ENCODE measurements at places on chromosomes 7 and 10.

GRCh38 chr7:110442381-110442837 is 648.5 kb upstream of the LRRN3 start:
- DNase-seq, result no peak

DNA sequence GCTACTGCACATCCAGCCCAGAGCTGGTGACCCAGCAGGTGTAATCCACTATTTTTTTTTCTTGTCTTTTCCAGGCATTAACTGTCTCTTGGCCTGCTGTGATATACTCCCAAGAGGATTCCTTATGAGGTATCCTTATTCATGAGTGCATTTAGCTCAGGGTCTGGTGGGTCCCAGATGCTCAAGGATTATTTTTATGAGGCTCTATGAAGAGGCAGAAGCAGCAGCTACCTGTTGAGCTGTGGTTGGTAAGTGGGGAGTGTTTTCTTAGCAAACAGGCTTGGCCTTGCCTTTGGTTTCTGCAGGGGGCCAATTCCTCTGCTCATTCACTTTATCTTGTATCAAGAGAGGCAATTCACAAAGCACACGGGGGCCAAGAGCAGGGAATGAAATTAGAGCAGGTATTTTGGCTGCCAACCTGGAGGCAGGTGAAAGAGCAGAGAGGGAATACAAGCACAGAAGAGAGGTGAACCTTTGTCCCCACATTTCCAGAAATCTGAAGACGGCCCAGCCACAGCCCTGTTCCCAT is 221.6 kb downstream of the TMEM178B start:
- no peak for DNase-seq

GRCh38 chr10:14822879-14823755 is 14.7 kb downstream of the CDNF start:
- DNase-seq, result no peak

GRCh38 chr7:94620703-94621118 is 35.2 kb downstream of the SGCE start:
- no peak for DNase-seq

- DNase-seq, result no peak
These were observed 84.9 kb downstream of the CHRM2 start for GRCh38 chr7:136953386-136953785.

GRCh38 chr7:130387306-130387627 is 7.0 kb downstream of the CPA1 start:
- DNase-seq, result no peak

GRCh38 chr10:114545819-114546218 is 112.3 kb downstream of the ABLIM1 start:
- no peak for DNase-seq

GRCh38 chr10:61933859-61934555 is 32.5 kb downstream of the ARID5B start:
- no peak for DNase-seq

- no peak for DNase-seq
These were observed 43.2 kb downstream of the HHEX start for GRCh38 chr10:92732958-92733357.

DNA sequence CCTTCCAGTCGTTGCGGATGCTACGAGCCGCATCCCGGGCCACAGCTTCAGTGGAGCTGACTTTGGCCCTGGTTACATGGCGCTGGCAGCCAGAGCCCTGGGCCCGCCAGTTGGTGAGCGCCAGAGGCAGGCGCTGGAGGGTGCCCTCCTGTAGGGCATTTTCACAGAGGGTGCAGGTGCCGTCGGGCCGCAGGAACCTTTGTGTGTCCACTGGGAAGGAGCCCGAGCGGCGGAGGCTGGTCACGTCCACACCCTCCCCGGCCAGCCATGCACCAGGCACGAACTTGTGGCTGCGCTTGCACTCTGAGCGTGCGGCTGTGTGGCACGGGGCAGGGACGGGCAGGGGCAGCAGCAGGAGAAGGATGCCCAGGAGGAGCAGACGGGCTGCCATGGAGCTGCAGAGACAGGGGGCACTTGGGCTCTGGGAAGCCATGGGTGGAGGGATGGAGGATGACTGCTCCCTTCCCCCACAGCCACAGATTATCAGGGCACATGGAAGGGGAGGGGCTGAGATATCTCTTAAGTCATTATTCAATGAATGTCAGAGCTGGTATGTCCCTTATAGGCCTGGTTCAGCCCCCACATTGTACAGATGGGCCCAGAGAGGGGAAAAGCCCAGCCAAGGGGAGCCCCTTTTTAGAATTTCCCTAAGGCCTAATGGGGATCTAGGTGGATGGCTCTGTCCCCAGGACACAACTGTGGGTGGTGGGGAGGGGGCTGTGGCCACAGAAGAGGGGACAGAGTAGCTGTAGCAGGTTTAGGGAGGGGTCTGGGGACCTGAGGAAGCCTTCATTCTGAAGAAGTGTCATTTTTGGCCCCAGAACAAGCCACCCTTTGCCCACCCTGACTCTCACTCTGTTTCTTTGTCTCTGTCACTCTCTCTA is 1.8 kb downstream of the PRF1 start:
- DNase-seq, result no peak

DNA sequence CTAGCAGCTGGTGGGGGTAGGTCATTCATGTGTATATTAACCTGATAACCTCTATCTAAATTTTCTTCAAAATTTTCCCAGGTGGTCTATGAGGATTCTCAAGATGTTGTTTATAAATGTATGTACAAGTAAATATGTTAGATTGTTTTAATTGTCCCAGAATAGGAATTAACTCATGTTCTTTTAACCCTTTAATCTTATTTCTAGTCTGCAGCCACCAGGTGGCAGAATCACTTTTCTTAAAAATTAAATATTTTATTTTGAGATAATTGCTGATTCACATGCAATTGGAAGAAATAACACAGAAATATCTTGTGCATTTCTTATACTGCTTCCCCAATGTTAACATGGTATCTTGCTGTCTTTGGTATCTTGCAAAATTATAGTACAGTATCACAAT is 589.5 kb downstream of the ARL4A start:
- no peak for DNase-seq

- no peak for DNase-seq
These were observed 187.8 kb downstream of the FAM107B start for GRCh38 chr10:14586901-14587300.

DNA sequence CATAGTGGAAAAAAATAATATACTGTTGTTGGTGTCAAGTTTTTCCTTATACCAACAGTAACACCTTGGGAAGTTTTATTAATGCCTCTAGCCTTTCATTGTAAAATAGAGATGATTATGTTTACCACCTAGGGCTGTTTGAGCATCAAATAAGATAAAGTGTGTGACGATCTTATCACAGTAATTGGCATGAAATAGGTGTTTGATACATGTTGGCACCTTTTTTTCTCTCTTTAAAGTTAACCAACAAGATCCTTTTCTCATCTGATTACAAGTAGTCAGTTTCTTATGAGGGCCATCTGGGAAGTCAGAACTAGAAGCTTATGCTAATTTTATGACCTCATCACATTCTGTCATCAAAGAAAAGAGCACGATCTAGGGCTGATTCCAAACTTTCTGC is 669.5 kb downstream of the CCSER2 start:
- DNase-seq, result no peak

DNA sequence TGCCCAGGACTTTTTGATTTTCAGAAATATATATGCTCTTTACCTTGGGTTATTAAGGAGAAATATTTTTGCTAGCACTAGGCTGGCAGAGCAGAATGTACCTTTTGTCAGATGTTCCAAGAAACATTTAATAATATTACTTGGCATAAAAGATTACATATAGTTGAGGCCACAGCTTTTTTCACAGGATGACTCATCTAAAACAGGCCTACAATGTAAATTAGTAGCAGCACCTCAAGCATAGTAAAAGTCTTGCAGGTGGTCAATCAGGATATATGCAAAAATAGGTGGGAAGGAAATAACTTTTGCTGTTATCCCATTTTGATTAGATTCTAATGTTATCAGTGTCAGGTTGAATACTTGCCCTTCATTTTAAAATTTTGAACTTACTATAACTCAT is 14.9 kb upstream of the ITGB1 start:
- no peak for DNase-seq

DNA sequence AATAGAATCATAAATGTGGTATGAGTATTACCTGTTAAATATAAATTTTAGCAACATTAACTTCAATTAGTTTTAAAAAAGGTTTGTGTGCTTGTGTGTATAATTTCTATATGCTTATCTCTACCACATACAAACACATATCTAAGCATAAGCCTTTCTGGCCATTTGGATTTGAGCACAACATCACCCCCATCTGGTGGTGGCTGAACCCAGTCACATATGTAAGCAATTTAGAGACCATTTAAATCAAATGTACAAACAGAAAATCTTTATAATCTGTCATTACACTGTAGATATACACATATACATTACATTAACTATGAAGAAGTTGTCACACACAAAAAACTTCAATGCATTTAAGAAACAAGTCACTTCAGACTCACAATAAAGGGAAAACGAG is 31.7 kb downstream of the GPR22 start:
- DNase-seq, result no peak

GRCh38 chr10:72308320-72308987 is 34.7 kb downstream of the DDIT4 start:
- no peak for DNase-seq

DNA sequence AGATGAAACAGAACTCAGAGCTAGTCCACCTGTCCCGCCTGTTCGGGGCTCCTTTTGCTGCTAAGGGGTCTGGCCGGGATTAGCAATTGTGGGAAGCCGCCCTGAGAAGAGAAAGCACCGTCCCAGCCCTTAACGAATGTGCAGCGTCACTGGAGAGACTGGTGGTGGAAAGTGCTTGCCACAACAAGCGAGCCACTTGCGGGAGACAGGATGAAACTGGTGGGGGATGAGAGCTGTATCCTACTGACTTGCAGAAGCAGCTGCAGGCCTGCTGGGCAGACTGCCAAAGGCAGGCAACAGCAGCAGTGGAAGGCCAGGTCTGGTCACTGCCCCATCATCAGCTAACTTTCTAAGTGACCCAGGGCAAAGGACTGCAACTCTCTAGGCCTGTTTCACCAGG is 95.4 kb downstream of the FAM53B start:
- DNase-seq, result no peak

DNA sequence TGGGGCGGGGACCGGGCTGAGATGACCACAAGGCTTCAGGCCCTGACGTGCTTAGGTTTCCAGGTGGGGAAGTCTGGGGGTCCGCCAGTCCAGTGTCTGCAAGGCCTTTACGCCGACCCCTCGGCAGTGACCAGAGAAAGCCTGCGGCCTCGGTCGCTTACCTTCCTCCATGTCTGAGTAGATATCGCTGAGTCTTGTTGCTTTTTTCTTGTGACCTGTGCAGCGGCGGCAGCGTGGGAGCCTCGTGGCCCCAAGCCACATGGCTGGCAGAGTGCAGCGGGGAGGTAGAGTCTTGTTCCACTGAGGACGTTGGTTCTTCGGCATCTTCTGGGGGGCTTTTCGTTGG is 329 bp downstream of the NOLC1 start:
- no peak for DNase-seq

GRCh38 chr7:131016230-131016629 is 282.2 kb upstream of the KLF14 start:
- no peak for DNase-seq

GRCh38 chr10:29109707-29110571 is 178.9 kb upstream of the LYZL1 start:
- DNase-seq, result no peak

GRCh38 chr10:132319853-132320653 is 11.9 kb upstream of the LRRC27 start:
- no peak for DNase-seq

GRCh38 chr10:49458869-49459268 is 63.0 kb upstream of the DRGX start:
- DNase-seq, result no peak

DNA sequence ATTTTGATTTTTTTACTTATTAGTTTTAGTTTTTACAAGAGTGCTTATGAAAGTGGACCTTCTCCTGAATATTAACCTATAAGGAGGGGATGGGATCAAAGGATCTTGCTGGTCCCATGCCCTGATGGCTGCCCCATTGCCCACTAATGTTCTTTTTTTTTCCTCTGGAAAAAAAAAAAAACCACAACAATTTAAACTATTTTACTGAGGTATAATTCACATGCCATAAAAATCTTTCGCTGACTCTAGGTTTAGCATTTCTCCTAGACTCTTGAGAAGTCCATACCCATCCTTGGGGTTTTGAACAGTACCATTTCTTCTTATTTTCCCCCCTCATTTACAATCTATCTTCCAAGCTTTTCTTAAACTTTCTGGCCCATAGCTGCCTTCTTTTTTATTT is 481.8 kb downstream of the TFEC start:
- DNase-seq, result no peak

GRCh38 chr10:129114588-129114987 is 352.5 kb upstream of the MGMT start:
- no peak for DNase-seq

DNA sequence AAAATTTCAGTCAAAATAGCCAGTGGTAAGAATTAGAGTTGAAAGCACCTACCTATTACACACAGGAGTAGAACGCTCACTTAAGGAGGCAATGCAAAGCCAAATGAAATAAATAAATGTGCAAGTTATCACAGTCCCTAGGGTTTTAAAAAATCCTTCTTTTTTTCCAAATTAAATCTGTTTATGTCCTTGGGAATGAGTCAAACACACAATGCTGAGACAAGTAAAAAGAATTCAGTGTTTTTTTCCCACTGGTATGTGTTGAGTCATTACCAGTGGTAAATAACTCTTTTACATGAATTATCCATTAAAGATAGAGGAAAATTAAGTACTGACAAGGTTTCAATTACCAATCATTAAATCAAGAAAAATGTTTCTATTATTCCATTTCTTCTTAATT is 438.6 kb downstream of the TNS3 start:
- DNase-seq, result no peak

GRCh38 chr7:92778972-92779371 is 57.4 kb downstream of the CDK6 start:
- no peak for DNase-seq

DNA sequence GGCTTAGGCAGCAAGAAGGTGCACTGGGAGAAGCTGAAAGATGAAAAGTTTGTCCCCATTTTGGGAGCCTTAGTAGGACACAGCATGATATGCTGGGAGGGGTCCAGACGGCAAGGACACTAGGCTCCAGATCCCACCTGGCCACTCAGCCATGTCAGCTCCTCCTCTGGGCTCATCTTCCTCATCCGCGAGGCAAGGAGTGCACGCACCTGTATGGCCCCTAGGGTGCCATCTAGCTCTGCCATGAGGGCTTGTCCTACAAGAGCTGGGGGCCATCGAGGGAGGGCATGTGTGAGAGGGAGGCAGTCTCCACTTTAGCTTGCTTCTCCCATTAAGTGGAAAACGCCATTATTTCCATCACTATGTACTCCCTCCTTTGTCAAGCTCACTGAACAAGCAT is 136.2 kb upstream of the ADAM12 start:
- DNase-seq, result no peak

GRCh38 chr10:110209926-110210673 is 2.7 kb downstream of the MXI1 start:
- no peak for DNase-seq

- no peak for DNase-seq
These were observed 38.4 kb upstream of the IKZF1 start for GRCh38 chr7:50265968-50266634.

DNA sequence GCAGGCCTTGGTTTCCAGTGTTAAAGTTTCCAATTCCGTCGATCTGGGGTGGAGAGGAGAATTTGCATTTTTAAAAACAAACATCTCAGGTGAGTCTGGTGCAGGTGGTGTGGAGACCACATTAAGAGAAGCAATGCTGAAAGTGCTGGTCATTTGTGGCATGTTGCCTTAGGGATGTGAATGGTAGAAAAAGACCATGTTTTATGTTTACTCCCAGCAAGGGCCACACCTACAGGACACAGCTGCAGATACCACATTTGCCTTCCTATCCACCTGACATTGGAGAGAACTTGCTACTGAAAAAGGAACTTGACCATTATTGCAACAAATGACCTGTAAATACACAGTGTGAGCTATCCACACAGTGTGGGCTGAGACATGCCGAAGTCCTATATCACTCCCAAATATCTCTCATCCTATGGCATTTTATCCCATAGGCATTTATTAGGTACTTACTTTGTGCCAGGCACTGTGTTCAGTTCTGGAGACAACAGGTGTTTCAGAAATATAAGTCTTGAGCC is 183.1 kb downstream of the NRP1 start:
- no peak for DNase-seq

Data from activated CD4-positive, CD25-positive, alpha-beta regulatory T cell treated with anti-CD3 and anti-CD28 coated beads, Interleukin-2, amount 50 U/mL, for 16 hours (primary cell).